Tibial nerve (tissue), 4 donors: ENCODE measurements at places on chromosomes 7 and 10. TPM values are rescaled to one million over a fixed set of nuclear protein-coding genes. Genes with fewer than 3 reads are reported as not detected.

Gene CEP55
- total RNA-seq = 5.7 TPM

Gene KCND2
- total RNA-seq = not detected

Gene DGKB
- 2.2 TPM for total RNA-seq

Gene STK17A
- 17.7 TPM for total RNA-seq

Gene C10orf105
- 0.22 TPM for total RNA-seq

Gene PPA1
- 153 TPM for total RNA-seq

Gene FZD8
- 16.5 TPM for total RNA-seq

Gene HGF
- 14.9 TPM for total RNA-seq

Gene ANTXRL
- total RNA-seq = not detected

Gene GPR15LG
- total RNA-seq = not detected

Gene ZNF239
- total RNA-seq = 5.1 TPM

Gene LLCFC1
- not detected for total RNA-seq

Gene SPDYE9
- total RNA-seq = not detected

Gene PANK1
- 6.8 TPM for total RNA-seq

Gene MEOX2
- total RNA-seq = 43.2 TPM

Gene HKDC1
- 4.8 TPM for total RNA-seq

Gene RGS10
- total RNA-seq = 32.6 TPM

Gene RBP4
- 123 TPM for total RNA-seq

Gene LCOR
- 25.1 TPM for total RNA-seq
